Lower lobe of right lung (tissue), 2 donors: ENCODE measurements at places on chromosomes 12 and 14. TPM values are rescaled to one million over a fixed set of nuclear protein-coding genes. Genes with fewer than 3 reads are reported as not detected.

GRCh38 chr12:123531091-123531490, 2.4 kb downstream of the RILPL1 start:
- DNase-seq = no peak

- no peak for DNase-seq
Measured at GRCh38 chr14:82223276-82223675, 689.6 kb upstream of the SEL1L start.

The UBE2N gene
- 65.7 TPM for total RNA-seq

- DNase-seq = no peak
Measured at GRCh38 chr12:48015129-48015528, 10.9 kb upstream of the COL2A1 start.

DNA sequence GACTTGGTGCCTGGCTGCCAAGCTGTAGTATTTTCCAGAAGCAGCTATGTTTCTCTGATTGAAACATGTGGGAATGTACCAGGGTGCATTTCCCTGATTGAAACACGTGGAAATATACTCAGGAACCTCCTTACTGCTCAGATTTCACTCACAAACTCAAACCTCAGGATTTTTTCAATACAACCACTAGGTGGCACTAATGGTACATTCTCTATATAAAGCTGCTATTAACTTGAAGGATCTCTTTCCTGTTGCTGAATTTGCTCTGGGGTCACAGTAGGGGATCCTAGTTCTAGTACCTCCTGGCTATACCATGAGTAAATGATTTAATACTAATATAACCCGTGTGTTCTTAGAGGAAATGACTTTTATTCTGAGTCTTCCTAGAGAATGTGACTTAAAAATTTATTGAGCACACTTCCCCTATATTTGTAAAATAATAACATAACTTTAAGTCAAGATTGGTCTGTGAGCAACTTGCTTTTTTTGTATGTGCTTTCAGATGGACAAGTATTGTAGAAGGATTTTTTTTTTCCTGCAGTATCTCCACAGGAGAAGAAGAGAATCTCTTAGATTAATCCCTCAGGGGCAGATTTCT, 173.8 kb upstream of the MIS18BP1 start:
- no peak for DNase-seq

The TROAP gene
- 1.4 TPM for total RNA-seq

DNA sequence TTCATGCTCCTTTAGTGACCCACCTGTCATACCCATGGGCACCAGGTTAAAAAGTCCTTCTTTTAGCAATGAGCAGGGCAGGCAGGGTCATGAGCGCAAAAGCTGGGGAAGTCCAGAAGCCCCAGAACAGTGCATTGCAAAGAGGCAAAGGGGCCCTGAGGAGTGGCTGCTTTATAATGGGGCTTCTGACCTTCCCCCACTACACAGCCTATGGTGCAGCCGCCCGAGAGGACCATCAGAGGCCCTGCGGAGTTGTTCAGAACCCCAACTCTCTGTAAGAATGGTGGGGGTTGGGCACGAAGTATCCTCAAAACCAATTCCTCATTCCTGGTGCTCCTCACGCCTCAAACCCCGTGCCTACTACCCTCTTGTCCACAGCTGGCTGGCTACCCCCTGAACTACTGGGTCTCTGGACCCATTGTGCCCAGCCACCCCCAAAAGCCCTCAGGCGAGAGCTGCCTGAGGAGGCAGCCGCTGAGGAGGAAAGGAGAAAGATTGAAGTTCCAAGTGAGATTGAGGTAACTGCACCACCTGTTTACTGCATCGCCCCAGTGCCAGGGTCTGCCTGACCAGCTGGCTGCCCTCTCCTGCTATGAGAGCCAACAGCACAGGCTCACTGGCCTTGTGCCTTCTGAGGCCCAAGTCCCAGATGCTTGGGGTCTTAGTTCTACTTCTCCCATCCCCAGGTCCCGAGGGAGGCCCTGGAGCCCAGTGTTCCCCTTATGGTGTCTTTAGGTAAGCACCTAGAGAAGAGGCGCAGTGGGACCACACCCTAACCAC, 6.7 kb downstream of the REC8 start:
- DNase-seq = no peak
